Ascending aorta (tissue), 2 donors: ENCODE measurements at places on chromosomes 6 and 20.

DNA sequence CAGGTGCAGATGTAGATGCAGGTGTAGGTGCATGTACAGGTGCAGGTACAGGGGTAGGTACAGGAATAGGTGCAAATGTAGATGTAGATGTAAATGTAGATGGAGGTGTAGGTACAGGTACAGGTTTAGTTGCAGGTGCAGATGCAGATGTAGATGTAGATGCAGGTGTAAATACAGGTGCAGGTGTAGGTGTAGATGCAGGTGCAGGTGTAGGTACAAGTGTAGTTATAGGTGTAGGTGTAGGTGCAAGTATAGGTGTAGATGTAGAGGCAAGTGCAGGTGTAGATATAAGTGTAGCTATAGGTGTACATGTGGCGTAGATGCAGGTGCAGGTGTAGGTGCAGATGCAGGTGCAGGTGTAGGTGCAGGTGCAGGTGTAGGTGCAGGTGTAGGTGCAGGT lies 34.2 kb upstream of the CDH4 start:
- DNase-seq, result no peak

DNA sequence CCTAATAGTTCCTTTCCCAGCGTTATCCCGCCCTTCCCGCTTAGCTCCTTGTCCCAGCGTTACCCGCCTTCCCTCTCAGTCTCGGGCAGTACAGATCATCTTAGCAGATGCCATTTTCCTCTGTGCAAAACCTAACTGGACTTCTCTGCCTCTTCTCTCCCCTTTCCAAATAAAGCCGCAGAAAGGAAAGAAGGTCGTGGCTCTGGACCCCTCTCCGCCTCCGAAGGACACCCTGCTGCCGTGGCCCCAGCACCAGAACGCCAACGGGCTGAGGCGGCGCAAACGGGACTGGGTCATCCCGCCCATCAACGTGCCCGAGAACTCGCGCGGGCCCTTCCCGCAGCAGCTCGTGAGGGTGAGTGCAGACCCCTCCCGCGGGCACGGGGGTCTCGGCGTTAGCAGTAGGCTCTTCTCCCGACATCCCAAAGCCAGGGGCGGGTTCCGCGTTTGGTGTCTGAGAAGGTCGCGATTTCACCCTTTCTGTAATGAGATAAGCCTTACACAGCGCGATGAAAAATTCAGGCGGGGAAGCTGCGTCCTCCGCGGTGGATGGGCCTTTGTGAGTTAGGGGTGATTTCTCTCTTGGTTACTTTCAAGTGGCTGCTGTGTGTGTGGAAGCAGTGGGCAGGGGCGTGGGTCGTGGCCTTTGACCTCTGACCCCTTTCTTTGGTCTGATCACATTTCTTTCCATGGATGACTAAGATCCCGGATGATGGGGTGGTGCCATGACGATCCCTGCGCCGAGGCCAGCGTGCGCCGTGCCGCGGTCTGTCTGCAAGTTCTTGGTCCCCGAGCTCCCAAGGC lies 292.7 kb downstream of the TAF4 start:
- DNase-seq, result no peak

- DNase-seq, result no peak
Measured at GRCh38 chr20:18224968-18225568, 63.3 kb upstream of the ZNF133 start.

DNA sequence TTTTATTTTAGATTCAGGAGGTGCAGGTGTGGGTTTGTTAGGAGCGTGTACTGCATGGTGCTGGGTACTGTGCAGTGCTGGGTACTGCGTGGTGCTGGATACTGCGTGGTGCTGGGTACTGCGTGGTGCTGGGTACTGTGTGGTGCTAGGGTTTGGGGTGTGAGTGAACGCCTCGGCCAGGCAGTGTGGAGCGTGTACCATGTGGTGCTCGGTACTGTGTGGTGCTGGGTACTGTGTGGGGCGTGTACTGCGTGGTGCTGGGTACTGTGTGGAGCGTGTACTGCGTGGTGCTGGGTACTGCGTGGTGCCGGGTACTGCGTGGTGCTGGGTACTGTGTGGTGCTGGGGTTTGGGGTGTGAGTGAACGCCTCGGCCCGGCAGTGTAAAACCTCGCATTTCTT lies 62.9 kb downstream of the WDR27 start:
- no peak for DNase-seq

DNA sequence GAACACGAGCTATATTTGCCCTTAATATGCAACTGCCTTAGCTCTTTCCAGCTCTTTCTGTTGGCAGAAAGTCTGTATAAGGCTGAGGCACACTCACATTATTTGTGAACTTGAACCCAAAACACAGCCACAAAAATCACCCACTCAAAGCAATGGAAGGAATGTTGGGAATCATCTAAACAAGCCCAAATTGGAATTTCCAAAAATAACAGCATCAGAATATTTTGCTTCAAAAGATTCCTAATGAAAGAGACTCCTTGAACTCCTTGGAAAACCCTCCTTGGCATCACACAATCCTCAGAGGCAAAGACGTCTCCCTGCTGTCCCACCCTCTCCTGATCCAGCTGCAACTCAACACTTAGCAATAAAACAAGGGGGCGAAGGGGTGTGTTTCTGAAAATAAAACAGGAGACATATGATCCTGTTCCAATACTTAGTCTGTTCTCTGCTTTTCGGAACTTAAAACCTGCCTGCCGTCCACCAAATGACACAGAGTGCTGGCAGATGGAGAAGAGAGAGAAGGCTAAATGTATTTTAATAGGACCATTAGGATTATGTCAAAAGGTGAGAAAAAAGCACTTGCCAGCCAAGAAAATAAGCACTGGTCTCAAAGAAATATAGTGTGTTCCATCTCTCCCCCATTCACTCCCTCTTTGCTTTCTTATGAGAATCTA lies 320.7 kb upstream of the JARID2 start:
- DNase-seq, result no peak

DNA sequence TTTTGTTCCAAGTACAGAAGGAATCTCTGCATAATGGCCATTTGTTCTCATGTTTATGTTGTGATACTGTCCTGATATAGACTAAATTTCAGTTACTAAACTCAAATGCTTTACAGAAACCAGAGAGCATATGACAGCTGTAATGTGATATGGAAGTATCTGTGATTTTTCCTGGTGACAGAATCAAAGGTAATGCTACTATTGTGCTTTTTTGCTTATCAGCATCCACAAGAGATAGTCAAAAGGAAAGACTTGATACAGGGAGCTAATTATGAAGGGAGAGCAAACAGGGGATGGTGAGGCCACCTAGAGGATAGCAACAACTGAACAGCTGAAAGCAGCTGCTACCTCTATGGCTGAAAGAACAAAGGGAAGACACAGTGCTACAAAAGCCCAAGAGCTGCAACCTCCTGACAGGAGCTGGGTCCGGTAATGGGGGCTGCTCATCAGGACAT lies 181.4 kb downstream of the PHF3 start:
- no peak for DNase-seq

DNA sequence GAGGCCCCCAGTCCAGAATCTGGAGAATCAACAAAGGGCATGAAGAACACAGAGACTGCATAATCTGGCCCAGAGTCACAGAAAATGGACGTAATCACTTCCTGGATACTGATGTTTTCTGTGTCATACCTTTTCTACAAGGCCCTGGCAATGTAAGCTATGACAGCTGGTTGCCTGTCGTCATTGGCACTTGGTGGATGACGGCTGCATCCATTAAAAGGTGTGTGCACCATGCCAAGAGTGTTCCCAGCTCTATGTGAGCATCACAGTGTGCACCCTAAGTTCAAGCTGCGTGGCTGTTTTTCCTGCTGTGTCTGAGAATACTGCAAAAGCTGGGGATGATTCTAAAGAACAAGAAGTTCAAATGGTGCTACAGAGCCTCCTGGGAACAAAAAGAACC lies 275.2 kb upstream of the CNR1 start:
- no peak for DNase-seq

DNA sequence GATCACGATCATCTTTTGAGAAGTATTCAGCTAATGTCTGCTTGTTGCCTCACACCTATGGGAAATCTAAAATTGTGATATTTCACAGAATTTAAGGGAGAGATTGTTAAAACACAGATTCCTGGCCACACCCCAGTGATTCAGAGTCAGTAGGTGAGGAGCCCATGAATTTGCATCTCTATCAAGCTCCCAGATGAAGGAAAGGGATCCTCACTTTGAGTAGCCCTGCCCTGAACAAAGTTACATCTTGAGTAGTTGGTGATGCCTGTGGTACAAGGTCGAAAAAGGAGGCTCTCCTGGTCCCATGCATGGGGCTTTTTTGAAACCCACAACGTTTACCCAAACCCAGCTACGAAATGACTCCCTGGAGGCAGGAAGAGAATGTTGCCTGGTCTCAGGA lies 79.5 kb downstream of the PAK5 start:
- DNase-seq, result no peak

GRCh38 chr20:40913224-40914185 lies 115.1 kb upstream of the TOP1 start:
- DNase-seq, result no peak

- DNase-seq, result no peak
Measured at GRCh38 chr20:44566018-44566417, 16.4 kb upstream of the PKIG start.

GRCh38 chr6:125808060-125808459 lies 17.3 kb downstream of the NCOA7 start:
- DNase-seq, result no peak

GRCh38 chr6:132199343-132199742 lies 201.9 kb downstream of the MOXD1 start:
- no peak for DNase-seq

- DNase-seq, result no peak
Measured at GRCh38 chr20:51329845-51330244, 212.7 kb downstream of the NFATC2 start.

DNA sequence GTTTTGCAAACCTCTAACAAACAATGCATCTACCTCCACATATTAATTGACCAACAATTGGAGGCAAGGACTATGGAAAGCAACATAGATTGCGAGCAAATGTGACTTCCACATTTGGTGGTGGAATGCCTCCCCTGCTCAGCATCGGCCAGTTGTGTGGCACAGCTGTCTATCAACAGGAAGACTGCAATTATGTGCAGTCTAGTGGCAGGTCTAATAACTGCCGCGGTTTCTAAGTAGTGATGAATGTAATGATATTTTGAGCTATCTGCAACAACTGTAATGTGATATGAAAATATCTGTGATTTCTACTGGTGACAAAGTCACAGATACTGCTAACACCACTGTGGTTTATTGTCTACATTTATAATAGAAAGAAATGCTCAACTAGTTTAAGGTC lies 56.8 kb downstream of the NCR2 start:
- DNase-seq, result no peak

GRCh38 chr20:45501600-45501999 lies 13.8 kb downstream of the SPINT3 start:
- no peak for DNase-seq

DNA sequence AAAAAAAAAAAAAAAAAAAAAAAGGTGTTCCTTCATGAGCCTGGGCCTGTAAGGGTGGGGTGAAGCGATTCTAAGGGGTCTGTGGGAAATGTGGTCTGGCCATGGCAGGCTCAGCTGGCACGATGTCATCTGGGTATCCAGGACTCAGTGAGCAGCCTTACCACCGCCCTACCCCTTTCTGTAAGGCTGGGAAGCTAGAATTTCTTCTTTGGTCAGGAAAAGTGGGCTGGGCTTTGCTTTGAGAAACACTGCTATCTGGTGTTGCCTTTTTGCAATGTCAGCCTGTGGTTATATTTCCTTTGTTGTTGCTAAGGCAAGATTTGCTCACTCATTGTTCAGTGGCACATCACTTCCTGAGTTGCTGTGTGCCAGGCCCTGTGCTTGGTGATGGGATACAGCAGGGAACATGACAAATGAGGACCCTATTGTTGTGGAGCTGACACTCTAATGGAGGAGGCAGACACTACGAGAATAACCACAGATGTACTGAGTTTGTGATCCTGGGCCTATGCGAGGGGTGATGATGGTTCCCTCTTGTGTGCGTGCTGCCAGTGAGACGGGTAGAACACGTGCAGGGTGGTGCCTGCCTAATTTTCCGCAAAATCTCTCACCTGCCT lies 45.9 kb upstream of the ZNFX1 start:
- no peak for DNase-seq

DNA sequence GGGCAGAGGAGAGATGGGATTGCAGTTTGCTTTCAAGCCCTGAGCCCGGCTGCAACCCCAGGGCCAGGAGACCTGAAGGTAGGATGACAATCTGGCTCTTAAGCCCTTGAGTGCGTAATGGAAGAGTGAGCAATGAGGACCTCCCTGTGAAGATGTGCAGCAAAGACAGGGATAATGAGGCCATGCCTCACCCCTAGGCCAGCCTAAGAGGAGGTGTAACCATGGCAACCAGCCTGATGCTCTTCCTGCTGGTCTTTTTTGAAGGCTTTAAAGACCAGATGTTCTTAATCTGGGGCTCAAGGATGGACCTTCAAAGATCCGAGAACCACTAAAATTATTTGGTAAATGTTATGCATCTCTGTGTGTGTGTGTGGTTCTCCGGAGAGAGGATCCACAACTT lies 8.2 kb downstream of the ARHGAP40 start:
- no peak for DNase-seq

GRCh38 chr6:134351615-134352474 lies 33.9 kb upstream of the SGK1 start:
- no peak for DNase-seq

GRCh38 chr6:161891542-161891941 lies 617.7 kb upstream of the AGPAT4 start:
- no peak for DNase-seq

GRCh38 chr6:68891419-68891818 lies 256.3 kb downstream of the ADGRB3 start:
- no peak for DNase-seq

DNA sequence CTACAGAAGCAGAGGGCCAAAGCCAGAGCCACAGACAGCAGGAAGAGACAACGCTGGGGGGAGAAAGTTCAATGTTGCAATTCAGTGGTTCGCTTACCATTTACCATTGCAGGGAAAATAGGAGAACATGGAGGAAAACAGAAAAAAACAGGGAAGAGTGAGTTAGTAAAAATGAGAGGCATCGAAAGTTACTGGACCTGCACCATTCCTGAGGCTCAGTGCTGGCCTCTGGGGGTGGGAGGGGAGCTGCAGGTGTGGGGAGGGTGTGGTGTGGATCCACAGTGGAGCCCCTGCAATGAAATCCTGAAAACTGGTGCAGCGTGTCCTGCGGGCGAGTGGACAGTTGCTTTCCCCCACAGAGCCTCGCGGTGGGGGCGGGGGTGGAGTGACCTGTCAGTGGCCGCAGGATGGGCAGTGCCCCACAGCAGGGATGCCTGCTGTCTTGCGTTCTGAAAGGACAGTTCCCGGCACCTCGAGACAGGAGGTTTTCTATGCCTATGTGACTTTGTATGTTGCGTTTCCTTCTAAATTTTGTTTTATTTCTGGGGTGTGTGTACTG lies 5.7 kb downstream of the TMEM181 start:
- no peak for DNase-seq

DNA sequence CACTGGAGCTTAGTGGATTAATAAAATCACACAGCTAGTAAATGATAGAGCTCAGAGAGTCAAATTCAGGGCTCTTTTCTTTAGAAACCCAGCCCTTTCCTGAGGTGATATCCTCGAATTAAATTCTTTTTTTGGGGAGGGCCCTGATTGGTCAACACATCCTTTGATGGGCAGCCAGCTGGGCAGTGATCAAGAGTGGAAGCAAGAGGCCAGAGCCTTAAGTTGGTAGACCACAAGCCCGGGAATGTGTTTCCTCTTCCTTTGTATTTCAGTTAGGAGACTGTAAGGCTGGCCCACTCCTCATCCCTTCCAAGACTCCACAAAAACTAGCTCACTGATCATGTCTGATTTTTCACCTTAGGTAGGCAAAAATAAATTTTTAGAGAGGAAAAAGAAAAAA lies 640.5 kb downstream of the DHX35 start:
- DNase-seq, result no peak
